Effector memory CD8-positive, alpha-beta T cell (primary cell): ENCODE measurements at places on chromosomes 4 and X.

DNA sequence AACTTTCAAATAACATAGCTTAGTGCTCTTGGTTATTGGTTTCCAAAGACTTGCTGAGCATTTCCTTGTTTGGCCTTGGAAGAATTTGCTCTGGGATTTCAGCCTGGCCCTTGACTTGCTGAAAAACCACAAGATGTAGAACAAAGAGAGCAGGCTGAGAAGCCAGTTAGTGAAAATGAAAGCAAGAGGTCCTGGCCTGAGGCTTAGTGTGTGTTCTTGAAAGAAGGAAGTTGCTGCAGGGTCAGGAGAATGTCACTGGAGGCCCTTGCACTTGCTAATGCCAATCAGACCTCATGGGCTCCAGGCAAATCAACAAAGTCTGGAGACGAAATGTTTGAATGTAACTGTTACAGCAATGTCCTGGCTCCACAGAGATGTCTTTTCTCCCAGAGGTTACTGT, 79.4 kb downstream of the SYNPO2 start:
- H3K27me3 ChIP-seq = no peaks in the 10 kb centered on the region
- H3K4me1 ChIP-seq = peaks cover 5% of the 10 kb centered on the region
- no peak overlapping the region for H3K4me3 ChIP-seq
- no peak overlapping the region for H3K27ac ChIP-seq
- H3K36me3 ChIP-seq = no peaks in the 10 kb centered on the region

GRCh38 chr4:8585186-8585585, 5.0 kb downstream of the GPR78 start:
- peaks cover 1% of the 10 kb centered on the region for H3K4me1 ChIP-seq
- no peak for DNase-seq
- peaks cover 68% of the 10 kb centered on the region for H3K27me3 ChIP-seq
- H3K36me3 ChIP-seq = no peaks in the 10 kb centered on the region
- H3K27ac ChIP-seq = no peak overlapping the region

DNA sequence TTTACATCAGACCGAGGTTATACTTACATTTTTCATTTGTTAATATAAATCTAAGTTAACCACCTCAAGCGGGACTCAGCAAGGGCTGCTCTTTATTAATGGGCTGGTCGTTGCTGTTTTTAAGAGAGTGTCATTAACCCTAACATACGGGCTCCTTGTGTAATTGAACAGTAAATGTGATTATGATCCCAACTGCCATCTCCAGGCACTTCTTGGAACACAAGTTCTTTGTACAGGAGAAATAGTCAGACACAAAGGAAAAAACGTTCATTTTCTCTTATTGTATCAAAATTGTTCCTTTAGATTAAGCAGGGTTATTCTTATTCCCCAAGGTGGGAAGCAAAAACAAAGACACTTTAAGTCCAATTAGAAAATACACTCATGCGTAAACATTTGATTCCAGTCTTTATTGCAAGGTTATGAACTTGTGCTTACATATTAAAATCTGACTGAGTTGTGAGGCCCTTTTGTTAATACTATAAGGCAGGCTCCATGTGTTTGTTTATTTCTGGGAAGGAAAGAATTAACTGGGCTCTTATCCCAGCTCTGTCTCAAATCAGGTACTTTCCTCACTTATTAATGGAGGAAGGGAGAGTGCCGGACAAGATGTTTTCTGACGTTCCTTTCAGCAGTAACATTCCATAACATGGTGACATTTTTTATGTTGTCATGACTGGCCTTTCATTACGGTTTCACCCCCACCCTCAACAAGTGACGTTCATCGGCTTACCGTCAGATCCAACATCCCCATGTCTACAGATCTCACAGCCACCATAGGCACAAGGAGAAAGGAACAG, 95.9 kb downstream of the RASL11B start:
- H3K4me1 ChIP-seq = no peaks in the 10 kb centered on the region
- H3K4me3 ChIP-seq = no peak overlapping the region
- H3K27me3 ChIP-seq = no peaks in the 10 kb centered on the region
- no peaks in the 10 kb centered on the region for H3K36me3 ChIP-seq
- DNase-seq = no peak
- H3K27ac ChIP-seq = no peak overlapping the region

DNA sequence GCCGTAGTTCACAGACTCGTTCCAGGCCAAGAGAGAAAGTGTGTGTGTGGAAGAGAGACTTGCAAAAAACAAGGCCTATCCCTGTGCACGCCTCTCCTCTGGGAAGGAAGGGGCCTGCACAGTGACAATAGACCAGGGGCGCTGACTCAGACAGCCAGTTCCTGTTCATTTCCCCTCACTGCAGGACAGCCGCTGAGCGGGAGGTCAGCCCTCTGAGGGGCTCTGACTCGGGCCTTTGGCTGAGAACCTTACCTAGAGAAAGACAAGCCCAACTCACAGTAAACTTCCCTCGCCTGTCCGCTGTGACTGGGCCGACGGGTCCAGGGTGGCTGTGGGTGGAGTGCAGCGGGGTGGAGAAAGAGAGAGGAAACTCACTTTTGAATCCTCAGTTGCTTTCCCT, 52.1 kb downstream of the RTL5 start:
- H3K27ac ChIP-seq = no peak overlapping the region
- H3K36me3 ChIP-seq = no peaks in the 10 kb centered on the region
- no peak for DNase-seq
- peaks cover 11% of the 10 kb centered on the region for H3K4me1 ChIP-seq
- H3K27me3 ChIP-seq = no peaks in the 10 kb centered on the region
- H3K4me3 ChIP-seq = peak overlapping the region; percentile 6

DNA sequence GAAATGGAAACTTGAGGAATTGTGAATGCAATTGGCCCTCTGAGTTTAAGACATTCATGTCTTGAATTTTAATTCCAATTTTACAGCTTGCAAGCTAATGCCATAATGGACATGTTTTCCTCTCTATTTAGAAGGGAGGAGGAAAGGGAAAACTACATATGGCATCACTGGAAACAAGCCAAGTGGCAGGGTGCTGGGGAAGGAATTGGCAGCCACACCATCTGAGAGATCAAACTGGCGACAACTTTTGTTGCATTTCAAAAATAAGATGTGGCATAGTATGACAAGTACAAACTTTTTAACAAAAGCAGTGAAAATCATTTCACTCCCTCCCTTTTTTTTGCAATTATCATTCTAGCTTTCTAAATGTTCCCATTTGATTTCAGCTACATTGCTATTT, 615.6 kb downstream of the CENPC start:
- DNase-seq = no peak
- no peaks in the 10 kb centered on the region for H3K27me3 ChIP-seq
- H3K4me1 ChIP-seq = no peaks in the 10 kb centered on the region
- no peaks in the 10 kb centered on the region for H3K36me3 ChIP-seq

- peaks cover 12% of the 10 kb centered on the region for H3K27me3 ChIP-seq
- H3K4me3 ChIP-seq = no peak overlapping the region
- no peaks in the 10 kb centered on the region for H3K36me3 ChIP-seq
Measured at GRCh38 chr4:186719925-186720694, 3.5 kb downstream of the FAT1 start.

DNA sequence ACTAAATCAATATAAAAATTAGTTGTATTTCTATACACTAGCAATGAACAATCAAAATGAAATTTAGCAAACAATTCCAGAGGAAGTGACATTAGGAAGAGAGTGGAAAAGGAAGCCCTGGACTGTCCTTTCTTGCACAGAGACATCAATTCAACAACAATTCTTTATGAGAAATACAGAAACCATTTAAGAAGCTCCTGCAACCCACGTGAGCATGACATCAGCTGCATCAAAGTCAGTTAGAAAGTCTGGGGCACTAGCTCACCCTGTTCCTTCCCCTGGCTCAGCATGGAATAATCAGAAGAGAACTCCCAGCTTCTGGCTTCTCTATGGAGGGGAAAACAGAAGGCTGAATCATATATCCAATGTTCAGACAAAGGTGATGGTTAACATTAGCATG, 48.6 kb upstream of the STARD8 start:
- DNase-seq = no peak
- no peaks in the 10 kb centered on the region for H3K4me1 ChIP-seq
- H3K27ac ChIP-seq = no peak overlapping the region
- H3K4me3 ChIP-seq = no peak overlapping the region
- H3K36me3 ChIP-seq = peaks cover 3% of the 10 kb centered on the region
- no peaks in the 10 kb centered on the region for H3K27me3 ChIP-seq

DNA sequence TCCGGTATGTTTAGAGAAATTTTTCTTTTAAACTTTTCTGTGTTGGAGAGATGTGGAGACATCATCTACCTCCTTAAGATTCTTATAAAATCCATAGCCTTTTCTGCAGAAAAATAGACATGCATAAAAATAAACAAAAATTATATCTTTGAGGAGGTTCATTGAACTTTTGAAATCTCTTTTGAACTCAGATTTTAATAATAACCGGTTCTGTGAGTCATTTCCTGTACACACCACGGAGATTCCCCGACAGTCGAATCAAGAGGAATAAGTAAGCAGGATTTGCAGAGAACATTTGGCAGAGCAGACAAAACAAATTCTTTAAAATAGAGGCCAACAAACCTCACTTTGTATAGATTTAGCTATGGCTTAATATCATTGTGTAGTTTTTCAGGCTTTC, 918.7 kb upstream of the POU3F4 start:
- no peaks in the 10 kb centered on the region for H3K4me1 ChIP-seq
- no peaks in the 10 kb centered on the region for H3K36me3 ChIP-seq
- no peak overlapping the region for H3K27ac ChIP-seq
- no peak for DNase-seq
- no peak overlapping the region for H3K4me3 ChIP-seq

- no peaks in the 10 kb centered on the region for H3K36me3 ChIP-seq
- H3K4me3 ChIP-seq = no peak overlapping the region
- peaks cover 28% of the 10 kb centered on the region for H3K27me3 ChIP-seq
Measured at GRCh38 chr4:122833999-122834398, 7.4 kb downstream of the FGF2 start.

DNA sequence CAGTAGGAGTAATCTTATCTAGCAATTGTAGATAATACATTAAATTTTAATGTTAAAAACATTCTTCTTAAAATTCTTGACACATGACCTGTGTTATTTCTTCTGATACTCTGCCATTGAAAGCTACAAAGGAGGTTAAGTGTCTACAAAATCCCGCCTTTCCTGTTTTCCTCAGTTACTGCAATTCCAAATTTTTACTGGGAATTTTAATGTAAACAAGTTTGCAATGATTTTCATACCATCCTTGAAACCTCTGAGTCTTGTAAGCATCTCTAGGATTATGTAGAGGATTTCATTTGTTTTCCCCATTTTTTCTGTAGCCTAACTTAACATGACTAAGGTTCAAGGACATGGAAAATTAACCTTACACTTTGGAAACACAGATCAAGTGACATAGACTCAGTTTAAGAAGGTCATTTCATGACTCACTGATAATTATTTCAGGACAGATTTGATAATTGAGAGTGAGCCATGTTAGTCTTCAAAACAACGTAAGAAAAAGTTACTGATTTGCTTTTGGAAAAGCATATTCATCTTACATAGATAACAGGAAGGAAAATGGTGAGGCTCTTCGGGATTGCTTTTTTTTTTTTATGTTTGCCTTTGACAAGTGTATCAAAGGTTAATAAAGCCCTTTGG, 39.6 kb upstream of the PDLIM5 start:
- H3K27me3 ChIP-seq = peaks cover 71% of the 10 kb centered on the region
- no peaks in the 10 kb centered on the region for H3K36me3 ChIP-seq
- no peak overlapping the region for H3K27ac ChIP-seq
- no peak for DNase-seq
- H3K4me3 ChIP-seq = no peak overlapping the region

- no peak for DNase-seq
- peaks cover 16% of the 10 kb centered on the region for H3K27me3 ChIP-seq
- no peaks in the 10 kb centered on the region for H3K4me1 ChIP-seq
- H3K27ac ChIP-seq = no peak overlapping the region
- no peaks in the 10 kb centered on the region for H3K36me3 ChIP-seq
Measured at GRCh38 chr4:74426101-74426500, 18.8 kb upstream of the AREG start.

DNA sequence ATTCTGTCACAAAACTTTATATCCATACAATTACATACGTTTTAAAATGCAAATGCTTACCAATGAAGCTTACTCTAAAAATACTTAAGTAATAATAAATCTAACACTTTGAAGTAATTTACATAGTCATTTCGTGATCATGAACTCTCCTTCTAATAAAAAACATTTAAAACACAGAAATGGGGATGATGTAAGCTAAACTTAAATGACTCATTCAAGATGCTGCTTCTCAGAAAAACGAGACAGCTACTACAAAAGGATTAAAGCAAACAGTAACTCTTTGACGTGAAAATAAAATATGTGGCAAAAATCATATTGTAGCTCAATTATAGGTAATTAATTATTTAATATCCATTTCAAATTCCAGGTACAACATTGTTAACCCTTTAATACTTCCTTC, 148.7 kb downstream of the FGF16 start:
- H3K4me3 ChIP-seq = no peak overlapping the region
- DNase-seq = no peak
- no peaks in the 10 kb centered on the region for H3K27me3 ChIP-seq
- no peak overlapping the region for H3K27ac ChIP-seq
- peaks cover 40% of the 10 kb centered on the region for H3K36me3 ChIP-seq

GRCh38 chrX:16454926-16455325, 195.0 kb upstream of the S100G start:
- DNase-seq = no peak
- peaks cover 7% of the 10 kb centered on the region for H3K27me3 ChIP-seq
- H3K27ac ChIP-seq = no peak overlapping the region

GRCh38 chr4:180060159-180060889, 2182.9 kb upstream of the TENM3 start:
- no peaks in the 10 kb centered on the region for H3K36me3 ChIP-seq
- H3K27ac ChIP-seq = no peak overlapping the region
- no peaks in the 10 kb centered on the region for H3K4me1 ChIP-seq
- no peak for DNase-seq

GRCh38 chr4:165345666-165346417, 18.4 kb downstream of the MSMO1 start:
- no peak overlapping the region for H3K27ac ChIP-seq
- no peaks in the 10 kb centered on the region for H3K4me1 ChIP-seq

DNA sequence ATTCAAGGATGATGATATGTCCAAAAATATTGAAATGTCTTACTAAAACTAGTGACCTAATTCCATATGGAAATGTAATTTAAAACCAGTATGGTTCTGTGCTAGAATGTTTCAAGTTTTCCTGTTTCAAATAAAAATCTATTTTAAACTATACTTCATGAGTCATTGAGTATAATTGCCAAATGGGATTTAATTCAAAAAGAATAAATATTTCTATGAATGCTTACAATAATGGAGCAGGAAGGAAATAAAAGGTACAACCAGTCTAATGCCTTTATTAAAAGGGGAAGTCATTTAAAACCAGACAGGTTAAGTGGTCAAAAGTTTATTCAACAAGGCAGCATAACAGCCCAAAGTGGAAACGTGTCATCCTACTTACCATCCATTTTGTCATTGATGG, 2347.1 kb downstream of the PCDH7 start:
- H3K27me3 ChIP-seq = no peaks in the 10 kb centered on the region
- no peaks in the 10 kb centered on the region for H3K4me1 ChIP-seq
- H3K4me3 ChIP-seq = no peak overlapping the region
- no peak overlapping the region for H3K27ac ChIP-seq
- no peak for DNase-seq
- no peaks in the 10 kb centered on the region for H3K36me3 ChIP-seq

GRCh38 chr4:76147454-76148141, 599 bp downstream of the NUP54 start:
- DNase-seq = no peak
- peaks cover 37% of the 10 kb centered on the region for H3K36me3 ChIP-seq
- H3K4me3 ChIP-seq = peak overlapping the region; percentile 94
- H3K4me1 ChIP-seq = peaks cover 40% of the 10 kb centered on the region
